ENCODE measurements at places on chromosomes 1 and 21. TPM values are rescaled to one million over a fixed set of nuclear protein-coding genes. Genes with fewer than 3 reads are reported as not detected.

Gene MAP10
- total RNA-seq, result 2.3 TPM

Gene MEX3A
- total RNA-seq, result 0.24 TPM

Gene TRIM67
- 0.24 TPM for total RNA-seq

Gene ADAM30
- 0.11 TPM for total RNA-seq

Gene SLC45A3
- 1.8 TPM for total RNA-seq

Gene FAM72B
- total RNA-seq, result 0.13 TPM

Gene SLC2A5
- 1.5 TPM for total RNA-seq

Gene AVPR1B
- not detected for total RNA-seq

DNA sequence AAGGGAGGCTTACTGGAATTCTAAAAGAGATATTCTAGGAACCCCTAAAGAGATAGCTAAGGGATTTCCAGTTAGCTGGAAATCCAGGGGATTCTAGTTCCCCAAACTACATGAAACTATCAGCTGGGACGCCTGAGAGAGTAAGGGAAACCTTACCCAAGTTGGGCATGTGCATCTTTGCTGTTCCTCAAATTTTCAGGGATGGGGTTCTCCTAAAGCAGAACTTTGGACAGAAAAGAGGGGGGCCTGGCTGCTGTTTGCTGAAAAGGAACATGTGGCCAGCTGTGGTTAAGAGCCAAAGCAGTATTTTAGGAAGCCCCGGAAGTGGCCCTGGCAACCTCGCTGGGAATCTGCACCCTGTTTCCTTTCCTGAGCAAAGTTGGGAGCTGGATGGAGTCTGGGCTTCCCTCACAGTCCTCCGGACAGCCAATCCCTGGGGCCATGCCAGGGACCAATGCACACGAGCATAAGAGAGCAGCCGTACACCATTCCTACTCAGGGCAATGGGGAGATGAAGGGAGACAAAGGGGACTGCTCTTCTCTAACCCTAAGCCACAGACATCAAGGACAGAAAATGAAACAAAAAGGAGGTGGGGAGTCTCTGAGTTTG is 154.3 kb downstream of the PLXNA2 start:
- no peak for DNase-seq

GRCh38 chr1:3537359-3537758 is 73.9 kb downstream of the MEGF6 start:
- no peak for DNase-seq

DNA sequence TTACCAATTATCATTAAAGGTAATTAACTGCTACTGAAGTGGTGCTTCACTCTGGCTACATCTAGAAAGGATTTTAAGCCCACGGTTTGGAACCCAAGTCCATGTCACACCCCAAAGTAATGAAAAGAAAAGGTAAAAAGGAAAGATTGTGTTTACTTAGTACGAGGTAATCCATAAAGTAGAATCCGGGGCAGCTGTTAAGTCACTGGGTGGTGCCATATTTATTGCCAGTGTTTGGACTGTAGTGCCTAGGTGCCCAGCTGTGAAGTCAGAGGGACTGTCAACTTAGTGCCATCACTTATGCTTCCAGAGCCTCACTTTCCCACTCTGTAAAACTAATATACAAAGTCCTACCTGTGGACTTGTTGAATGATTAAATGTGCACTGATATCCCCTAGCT is 52.2 kb upstream of the GRHL3 start:
- no peak for DNase-seq

DNA sequence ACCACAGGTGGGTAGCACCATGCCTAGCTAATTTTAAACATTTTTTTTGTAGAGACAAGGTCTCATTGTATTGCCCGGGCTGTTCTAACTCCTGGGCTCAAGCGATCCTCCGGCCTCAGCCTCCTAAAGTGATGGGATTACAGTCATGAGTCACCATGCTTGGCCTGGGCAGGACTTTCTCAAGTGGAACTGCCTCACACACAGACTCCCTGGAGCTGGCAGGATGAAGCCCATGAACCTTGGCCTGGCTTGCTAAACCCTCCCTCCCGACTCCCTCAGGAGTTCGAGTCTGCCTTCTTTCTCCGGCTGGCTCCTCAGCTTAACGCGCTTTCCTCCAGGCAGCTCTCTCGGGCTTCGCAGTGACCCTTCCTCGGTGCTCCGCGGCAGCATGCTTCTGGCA is 7.7 kb upstream of the ECE1 start:
- DNase-seq, result no peak

GRCh38 chr1:2609319-2610035 is 22.9 kb downstream of the PRXL2B start:
- DNase-seq, result peak; percentile 66

DNA sequence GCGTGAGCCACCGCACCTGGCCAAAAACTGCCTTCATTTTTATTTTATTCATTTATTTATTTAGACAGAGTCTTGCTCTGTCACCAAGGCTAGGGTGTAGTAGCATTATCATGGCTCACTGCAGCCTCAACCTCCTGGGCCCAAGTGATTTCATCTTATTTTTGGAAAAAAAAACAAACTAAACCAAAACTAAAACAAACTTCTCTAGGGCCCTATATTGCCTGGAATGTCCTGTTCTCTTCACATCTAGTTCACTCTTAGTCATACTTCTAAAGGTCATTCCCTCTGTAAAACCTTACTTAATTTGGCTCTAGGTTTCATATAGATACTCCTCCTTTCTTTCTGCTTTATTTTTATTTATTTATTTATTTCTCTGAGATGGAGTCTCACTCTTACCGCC is 15.6 kb downstream of the RPS27 start:
- no peak for DNase-seq

DNA sequence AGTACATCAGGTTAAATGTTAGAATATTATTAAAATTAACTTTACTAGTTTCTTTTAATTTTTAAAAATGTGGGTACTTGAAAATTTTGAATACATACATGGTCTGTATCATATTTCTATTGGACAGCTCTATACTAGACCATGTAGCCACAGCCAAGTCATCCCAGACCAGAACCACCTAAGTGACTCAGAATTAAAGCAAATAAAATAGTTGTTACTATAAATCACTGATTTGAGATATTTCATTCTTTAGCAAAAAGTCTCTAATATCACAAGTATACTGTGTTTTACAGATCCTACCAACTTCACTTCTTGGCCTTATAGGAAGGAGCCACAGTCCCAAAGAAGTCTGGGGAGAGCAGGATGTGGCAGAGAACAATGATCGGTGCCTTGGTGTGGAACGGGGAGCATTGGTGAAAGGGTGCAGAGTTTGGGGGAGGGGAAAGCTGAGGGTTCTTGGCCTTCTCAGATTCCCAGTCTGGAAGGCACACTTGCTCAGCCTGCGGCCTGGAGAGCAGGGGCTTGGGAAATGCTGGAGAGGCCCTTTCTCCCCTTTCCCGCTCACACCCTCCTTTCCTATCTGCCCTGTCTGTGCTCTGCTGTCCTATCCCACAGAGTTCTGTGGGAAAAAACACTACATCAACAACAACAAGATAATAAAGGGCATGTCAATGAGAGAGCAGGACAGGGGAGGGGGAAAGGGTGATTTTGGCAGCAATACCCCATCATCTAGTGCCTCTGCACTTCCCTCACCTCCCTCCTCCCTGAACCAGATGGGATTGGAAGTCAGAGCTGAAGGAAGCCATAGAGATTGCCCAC is 122.1 kb downstream of the NGF start:
- DNase-seq, result no peak

- DNase-seq, result no peak
Measured at GRCh38 chr1:201169971-201170532, 15.8 kb upstream of the TMEM9 start.

DNA sequence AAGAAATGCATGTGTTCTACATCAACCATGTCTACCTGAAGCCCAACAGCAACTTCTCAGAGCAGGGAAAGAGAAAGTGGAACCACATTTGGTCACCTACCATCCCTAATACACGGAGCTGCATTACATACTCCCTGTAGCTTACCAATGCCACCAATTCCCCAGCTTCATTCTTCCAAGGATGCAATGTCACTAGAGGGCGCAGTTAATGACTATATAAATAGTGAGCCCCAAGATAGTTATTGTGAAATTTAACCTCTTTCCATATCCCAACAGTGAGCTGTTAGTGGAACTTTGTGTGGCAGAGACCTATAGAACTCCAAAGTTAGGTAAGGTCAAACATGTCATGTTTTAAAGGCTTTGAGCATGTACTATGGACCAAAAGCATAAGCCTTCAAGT is 618.3 kb downstream of the SMYD3 start:
- DNase-seq, result no peak

DNA sequence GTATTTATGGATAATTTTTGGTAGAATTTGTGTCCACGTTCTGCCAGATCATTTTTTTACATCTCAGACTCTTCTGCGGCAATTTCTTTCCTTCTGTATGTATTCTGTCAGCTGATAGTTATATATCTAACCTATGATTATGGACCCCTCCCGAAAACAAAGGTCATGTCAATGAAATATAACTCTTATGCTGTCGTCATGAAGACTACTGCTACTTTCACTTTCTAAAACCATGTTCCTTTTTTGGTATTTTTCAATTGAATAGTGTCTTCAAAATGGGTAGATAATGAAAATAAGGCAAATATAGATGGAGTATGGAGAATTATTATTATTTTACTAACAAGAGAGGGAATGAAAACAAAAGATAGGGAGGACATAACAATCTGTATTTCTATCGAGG is 3.2 kb downstream of the ANGPTL1 start:
- DNase-seq, result no peak

DNA sequence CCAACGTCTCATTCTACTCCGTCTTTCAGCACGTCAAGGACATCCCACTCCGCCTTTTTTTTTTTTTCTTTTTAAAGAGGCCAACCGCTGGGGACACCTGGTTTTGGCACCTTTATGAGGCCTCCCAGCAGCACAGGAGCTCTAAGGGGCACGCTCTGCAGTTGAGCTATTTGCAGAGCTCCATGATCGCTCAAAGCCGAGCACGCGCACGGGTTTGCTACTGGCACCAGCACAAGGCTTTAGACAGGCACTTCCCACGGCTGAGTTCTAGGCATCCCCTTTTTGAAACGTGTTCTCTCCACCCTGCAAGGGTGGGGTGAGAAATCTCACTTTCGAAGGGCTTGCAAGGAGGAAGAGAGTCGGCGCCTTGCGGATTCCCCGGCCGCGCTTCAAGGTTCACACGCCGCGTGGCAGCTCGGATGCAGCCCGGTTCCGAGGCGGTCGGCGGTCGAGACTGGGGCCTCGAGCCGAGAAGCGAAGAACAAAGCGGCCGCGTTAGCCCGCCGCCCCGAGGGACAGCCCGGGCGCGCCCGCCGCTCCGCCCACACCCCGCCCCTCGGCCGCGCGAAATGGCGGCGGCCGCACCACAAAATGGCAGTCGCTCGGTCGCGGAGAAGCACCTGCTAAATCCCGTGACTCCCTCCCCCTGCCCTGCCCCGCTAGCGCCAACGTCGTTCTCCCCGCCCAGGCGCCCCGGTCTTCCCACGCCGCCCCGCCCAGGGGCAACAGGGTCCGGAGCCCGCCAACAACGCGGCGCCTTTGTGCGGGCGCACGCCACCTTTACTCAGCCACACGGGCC is 12.9 kb upstream of the SPEN start:
- DNase-seq, result peak; percentile 93

DNA sequence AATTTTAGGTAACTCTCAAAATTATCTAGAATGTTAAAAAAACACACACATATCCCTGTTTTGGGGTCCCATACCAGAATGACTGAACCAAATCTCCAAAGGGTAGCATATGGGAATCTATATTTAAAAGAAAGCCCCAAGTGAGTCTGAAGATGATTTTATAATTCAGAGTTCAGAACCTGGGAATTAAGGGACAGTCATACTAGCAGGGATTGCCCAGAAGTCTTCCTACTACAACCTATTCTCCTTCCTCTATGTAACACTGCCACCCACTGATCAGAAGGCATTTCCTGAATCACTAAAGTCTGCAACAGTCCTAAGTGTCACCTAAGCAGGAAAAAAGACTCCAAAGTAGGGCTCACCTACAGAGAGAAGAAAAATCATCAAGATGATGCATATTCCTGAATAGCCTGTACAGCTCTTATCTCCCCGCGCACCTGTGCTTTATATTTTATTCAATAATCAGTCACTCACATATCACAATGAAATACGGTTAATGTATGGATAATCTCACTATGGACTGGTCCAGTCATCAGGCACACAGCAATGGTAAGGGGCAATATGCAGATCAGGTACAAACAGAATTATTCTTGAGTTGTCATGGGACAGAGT is 4.9 kb downstream of the RGS1 start:
- no peak for DNase-seq

GRCh38 chr21:38671773-38672172 is 134.0 kb upstream of the ETS2 start:
- DNase-seq, result no peak

- DNase-seq, result no peak
Measured at GRCh38 chr1:164801246-164801731, 242.3 kb downstream of the PBX1 start.

DNA sequence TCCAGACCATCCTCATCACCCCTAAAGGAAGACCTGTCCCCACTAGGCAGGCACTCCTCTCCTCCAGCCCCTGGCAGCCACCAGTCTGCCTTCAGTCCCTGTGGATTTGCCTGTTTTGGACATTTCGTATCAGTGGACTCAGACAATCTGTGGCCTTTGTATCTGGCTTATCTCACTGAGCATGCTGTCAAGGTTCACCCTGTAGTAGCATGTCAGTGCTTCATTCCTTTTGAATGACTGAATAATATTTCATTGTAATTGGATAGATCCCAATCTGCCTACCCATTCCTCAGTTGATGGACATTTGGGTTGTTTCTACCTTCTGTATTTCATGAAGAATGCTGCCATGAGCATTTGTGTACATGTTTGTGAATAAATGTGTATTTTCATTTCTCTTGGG is 32.9 kb upstream of the RNF187 start:
- DNase-seq, result no peak

DNA sequence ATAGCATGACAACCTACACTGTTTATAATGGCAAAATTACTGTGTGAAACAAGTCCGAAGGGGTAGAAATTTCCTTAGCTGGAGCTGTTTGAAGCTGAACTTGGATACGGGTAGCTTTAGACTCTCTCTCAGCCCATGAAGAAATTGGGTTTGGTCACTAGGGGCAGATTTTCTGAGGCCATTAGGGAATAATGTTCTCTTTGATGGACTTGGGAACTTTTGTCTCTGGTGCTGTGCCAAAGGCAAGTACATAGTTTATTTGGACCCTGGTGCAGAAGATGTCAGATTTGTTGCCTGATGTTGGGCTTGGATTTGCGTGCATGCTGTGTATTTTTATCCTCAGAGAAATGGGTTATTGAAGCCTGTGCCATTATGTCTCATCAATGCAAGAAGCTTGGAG is 109.6 kb downstream of the VPS13D start:
- no peak for DNase-seq

All from cardiac septum (tissue), 1 donor.